NCI-H1105 (cell line): ENCODE measurements at places on chromosomes 11 and 22.
A peak's percentile ranks its signal among the peaks of the same experiment; 100 is the strongest.

GRCh38 chr11:16784666-16785065 lies 46.2 kb downstream of the C11orf58 start:
- no peak for DNase-seq

DNA sequence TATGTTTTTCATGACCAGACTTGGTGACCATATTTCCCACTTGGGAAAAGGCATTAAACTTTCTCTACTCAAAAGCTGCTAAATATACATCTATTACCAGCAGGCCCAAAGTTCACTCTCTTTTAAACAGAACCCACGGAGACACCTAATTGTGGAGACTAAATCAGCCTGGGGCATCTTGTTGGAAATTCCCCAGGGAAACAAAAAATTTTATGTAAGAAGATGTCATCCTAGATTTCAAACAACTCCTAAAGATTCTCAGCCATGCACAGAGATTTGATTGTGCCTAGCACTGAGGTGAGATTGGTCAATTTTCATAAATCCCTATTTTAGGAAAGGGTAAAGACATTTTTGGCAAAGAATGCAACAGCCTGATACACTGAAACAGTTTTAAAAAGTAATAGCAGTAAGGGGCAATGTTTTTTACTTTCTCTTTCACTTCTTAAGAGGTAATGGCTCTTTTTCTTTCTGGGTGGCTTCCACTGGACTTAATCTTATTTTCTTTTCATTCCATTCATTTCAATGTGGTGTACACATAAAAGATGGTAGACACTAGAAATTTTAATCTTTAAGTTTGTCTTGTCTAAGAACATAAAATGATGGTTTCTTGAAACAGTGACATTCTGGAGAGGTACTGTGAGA lies 9.6 kb downstream of the OR52N2 start:
- DNase-seq, result no peak

GRCh38 chr22:25627271-25627852 lies 62.9 kb downstream of the GRK3 start:
- no peak for DNase-seq

- no peak for DNase-seq
Measured at GRCh38 chr11:93819966-93820695, 30.3 kb downstream of the VSTM5 start.

- DNase-seq, result peak; percentile 80
Measured at GRCh38 chr11:132623511-132623910, 908.8 kb downstream of the OPCML start.

- no peak for DNase-seq
Measured at GRCh38 chr22:48359613-48359965, 1468.1 kb downstream of the BRD1 start.
